Fibroblast of mammary gland (primary cell): ENCODE measurements at places on chromosomes 2 and 18.

DNA sequence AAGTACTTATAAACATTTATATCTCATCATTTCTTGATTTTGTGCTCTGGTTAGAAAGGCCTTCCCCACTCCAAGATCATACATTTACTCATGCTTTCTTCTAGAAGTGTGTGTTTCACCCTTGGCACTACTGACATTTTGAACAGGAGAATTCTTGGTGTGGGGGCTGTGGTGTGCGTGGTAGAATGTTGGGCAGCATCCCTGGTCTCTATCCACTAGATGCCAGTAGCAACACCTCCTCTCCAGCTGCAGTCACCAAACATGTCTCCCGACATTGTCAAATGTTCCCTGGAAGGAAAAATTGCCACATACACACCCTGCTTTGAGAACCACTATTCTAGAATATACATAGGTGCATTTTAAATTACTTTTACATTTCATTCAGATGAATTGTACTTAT lies 8.7 kb upstream of the TGIF1 start:
- DNase-seq = no peak

DNA sequence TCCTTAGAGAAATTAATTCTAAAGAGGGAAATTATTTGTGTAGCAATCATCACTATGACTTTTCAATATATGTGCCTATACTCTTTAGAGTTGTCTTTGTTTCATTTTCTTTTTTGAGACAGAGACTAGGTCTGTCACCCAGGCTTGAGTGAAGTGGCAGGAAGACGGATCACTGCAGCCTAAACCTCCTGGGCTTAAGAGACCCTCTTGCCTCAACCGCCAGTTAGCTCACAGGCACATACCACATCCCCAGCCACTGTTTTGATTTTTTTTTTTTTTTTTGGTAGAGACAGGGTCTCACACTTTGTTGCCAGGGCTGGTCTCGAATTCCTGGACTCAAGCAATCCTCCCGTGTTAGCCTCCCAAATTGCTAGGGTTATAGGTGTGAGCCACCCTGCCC lies 12.4 kb downstream of the YWHAQ start:
- no peak for DNase-seq

DNA sequence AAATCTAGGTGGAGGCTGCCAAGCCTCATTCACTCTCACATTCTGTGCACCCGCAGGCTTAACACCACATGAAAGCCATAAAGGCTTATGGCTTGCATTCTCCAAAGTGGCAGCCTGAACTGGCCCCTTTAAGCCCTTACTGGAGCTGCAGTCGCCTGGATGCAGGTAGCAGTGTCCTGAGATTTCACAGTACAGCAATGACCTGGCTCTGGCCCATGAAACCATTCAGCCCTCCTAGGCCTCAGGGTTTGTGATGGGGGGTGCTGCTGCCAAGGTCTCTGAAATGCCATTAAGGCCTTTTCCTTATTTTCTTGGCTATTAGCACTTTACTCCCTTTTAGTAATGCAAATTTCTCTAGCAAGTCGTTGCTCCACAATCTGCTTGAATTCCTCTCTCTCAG lies 48.6 kb downstream of the RNMT start:
- no peak for DNase-seq

- DNase-seq = no peak
Observed at GRCh38 chr2:67412424-67412823, 15.3 kb downstream of the ETAA1 start.

DNA sequence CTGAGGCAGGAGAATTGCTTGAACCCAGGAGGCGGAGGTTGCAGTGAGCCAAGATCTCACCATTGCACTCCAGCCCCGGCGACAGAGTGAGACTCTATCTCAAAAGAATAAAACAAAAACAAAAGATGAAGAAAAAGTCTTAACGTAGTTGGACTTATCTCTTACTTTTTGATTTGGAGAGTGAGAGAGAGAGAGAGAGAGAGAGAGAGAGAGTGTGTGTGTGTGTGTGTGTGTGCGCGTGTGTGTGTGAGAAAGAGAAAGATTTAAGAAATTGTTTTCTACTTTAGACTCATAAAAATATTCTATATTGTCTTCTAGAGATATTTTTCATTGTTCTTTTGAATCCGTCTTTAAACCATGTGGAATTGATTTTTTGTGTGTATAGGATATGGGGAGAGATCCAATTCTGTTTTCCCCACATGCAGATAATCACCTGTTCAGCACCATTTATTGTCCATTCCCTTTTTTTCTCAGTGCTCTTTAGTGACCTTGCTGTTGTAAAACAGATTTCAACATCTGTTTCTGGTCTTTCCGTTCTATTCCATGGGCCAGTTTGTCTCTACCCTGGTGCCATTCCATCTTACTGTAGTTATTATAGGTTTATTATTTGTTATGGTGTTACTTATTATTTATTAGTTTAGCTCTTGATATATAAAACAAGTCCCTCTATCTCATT lies 53.5 kb downstream of the KCMF1 start:
- no peak for DNase-seq

- peak; percentile 79 for DNase-seq
Observed at GRCh38 chr2:27428978-27429541, 629 bp downstream of the NRBP1 start.

GRCh38 chr2:50547521-50547920 lies 484.4 kb downstream of the NRXN1 start:
- no peak for DNase-seq

- no peak for DNase-seq
Observed at GRCh38 chr2:241399941-241400922, 44.1 kb downstream of the FARP2 start.

- DNase-seq = no peak
Observed at GRCh38 chr2:152337511-152337903, 2.5 kb downstream of the FMNL2 start.

GRCh38 chr2:129483366-129483765 lies 496.1 kb upstream of the RAB6C start:
- DNase-seq = no peak

- DNase-seq = no peak
Observed at GRCh38 chr2:25692737-25693445, 19.5 kb upstream of the DTNB start.

DNA sequence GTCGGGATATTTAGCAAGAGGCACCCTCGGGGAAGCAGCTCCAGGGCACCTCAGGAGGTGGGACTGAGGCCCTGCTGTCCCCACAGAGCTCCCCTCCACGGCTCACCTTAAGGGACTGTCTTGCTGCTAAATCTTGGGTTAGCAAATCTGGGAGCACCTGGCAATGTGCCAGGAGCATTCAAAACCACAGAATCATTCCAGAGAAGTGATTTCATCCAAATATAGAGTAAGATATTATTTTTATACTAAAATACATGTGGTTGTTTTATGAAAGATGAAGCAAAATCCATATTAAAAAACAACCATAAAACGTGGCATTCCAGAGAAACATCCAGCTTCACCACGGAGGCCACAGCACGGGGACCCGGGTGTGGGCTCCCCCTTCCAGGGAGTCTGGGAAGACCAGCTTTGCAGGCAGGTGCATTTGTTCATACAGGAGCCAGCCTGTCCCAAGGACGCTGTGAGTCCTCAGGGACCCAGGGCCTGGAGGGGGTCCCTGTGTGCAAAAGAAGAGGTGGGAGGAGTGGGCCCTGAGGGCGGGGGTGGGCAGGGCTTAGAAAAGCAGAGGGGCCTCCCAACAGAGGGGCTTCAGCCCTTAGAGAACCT lies 16.3 kb downstream of the HS1BP3 start:
- peak; percentile 68 for DNase-seq

GRCh38 chr2:103445347-103445746 lies 683.5 kb downstream of the TMEM182 start:
- no peak for DNase-seq

DNA sequence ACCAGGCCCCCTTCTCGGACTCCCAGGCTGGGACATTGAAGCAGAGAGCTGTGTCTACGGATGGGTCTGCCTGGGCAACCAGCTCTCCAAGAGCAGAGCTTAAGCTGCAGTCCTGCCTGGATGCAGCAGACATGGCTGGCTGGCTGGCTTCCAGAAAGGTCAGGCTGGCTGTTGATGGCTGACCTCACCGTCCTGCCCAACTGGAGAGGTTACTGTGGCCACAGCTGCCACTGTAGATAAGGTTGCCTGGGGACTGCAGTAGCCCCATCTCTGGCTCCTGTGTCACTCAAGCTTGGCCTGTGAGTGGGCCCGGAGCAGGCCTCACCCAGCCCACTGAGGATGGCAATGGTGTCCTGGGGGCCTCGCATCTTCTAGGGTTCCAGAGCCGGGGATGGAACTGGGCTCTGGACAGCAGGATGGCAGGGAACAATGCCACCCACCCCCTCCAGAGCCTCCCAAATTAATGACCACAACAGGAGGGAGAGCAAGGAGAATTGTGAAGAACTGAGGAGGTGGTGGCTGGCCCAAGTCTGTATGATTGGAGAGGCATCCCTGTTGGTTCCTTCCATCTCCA lies 37.0 kb upstream of the FOSL2 start:
- DNase-seq = no peak

- DNase-seq = peak; percentile 78
Observed at GRCh38 chr2:176637486-176638166, 368.4 kb downstream of the MTX2 start.

DNA sequence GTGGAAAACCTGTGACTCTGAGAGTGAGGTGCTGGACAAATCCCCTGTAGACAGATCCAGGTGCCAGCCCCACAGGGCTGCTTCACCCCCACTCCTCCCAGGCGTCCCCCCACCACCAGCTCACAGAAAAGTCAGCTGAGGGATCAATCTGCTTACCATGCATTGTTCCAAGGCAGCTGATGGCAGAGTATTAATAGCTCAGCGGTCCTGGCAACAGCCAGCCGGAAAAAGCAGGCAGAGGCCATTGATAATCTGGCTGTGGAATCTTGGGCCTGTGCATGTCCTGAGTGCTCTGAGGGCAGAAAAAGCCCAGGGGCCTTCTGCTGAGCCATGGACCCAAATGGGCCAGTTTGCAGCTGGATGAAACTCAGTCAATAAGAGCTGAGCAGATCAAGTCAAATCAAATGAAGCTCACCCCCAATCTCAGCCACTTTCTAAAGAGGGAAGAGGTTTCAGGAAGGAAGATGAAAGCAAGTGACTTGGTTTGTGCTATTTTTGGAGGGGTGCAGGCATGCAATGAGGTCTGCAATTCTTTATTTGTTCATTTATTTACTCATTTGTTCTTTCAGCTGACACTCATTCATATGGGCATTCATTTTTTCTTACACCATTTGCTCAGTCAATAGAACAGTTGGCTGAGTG lies 63.4 kb downstream of the GYPC start:
- no peak for DNase-seq

DNA sequence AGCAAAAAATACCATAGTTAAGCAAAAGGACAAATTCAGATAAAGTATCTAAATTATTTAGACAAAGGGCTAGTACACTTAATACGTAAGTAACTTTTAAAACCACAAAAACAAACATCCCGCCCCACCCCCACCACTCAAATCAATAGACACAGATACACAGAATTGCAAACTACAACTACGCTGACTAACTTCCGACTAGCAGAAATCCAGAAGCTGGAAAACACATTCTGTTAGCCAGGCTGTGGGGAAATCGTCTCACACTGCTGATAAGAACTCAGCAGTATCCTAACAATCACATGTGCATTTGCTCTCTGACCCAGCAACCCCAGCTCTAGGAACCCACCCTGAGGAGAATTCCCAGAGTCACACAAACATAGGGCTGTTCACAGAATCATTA lies 16.6 kb downstream of the FAM168B start:
- peak; percentile 53 for DNase-seq

GRCh38 chr2:181588546-181588945 lies 68.4 kb downstream of the CERKL start:
- DNase-seq = no peak

DNA sequence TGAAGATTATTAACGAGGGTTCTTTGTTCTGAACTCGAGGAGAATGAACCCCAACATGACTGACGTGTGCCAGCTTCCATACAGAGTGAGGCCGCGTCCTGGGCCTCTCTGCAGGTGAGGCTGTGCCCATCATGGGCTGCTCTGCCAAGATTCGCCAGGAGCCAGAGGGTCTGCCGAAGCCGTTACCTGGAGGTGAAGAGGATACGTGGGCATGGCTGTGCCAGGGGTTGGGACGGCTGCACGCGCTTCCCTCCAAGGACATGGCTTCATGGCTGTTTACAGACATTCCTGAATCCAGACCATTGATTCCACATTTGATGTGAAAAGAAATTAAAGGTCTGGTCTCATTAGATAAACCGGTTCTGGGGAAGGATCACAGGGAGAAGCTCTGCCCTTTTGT lies 211.4 kb upstream of the SALL3 start:
- DNase-seq = no peak

- DNase-seq = peak; percentile 88
Observed at GRCh38 chr2:69917852-69918251, 2.9 kb downstream of the MXD1 start.

- DNase-seq = peak; percentile 49
Observed at GRCh38 chr2:101967826-101968513, 23.8 kb upstream of the IL1R2 start.

DNA sequence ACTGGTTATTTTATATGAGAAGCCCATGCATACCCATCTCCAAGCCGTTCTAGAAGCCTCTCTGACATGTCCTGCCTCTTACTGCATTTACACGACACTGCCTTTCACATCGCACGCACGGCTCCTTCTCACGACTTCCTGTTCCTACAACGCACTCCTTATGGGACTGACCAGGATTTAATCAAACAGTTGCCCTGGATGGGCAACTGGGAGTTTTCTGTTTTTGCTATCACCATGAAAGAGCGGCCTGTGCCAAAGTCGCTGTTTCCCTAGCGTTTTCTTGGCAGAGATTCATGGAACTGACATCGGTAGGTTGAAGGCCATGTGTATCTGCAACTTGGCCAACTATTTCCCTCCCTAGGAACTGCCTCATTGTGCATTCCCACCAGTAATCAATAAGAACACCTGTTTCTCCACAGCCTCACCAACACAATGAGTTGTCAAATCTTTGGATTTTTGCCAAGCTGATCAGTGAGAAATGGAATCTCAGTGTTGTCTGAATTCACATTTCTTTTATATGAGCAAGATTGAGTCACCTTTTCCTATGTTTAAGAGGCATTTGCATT lies 97.2 kb upstream of the OTOS start:
- peak; percentile 80 for DNase-seq

DNA sequence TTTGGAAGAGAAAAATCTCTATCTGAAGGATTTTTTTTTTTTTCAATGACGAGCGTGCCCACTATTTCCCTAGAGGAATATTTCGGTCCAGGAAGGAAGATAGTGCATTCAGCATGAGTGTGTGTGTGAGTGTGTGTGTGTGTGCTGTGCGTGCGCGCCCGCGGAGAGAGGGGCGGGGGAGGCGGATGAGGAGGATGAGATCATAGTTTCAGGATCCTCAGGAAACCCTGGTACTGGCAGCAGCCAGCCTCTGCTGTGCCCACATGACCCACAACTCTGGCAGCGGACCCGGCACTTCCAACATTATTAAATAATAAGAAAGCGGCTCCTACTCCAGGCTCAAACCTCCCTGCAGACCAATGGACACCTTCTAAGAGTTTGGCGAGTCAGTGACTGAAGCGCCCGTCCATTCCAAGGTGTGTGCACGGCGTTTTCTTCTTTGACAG lies 217.0 kb upstream of the DTNA start:
- DNase-seq = peak; percentile 71

- DNase-seq = peak; percentile 41
Observed at GRCh38 chr18:55280503-55280902, 307.5 kb downstream of the TCF4 start.
